ENCODE measurements at places on chromosomes 16 and 17. TPM values are rescaled to one million over a fixed set of nuclear protein-coding genes. Genes with fewer than 3 reads are reported as not detected.
A peak's percentile ranks its signal among the peaks of the same experiment; 100 is the strongest.

The TP53TG3F gene
- total RNA-seq, result not detected

The NPIPB4 gene
- 169 TPM for total RNA-seq

DNA sequence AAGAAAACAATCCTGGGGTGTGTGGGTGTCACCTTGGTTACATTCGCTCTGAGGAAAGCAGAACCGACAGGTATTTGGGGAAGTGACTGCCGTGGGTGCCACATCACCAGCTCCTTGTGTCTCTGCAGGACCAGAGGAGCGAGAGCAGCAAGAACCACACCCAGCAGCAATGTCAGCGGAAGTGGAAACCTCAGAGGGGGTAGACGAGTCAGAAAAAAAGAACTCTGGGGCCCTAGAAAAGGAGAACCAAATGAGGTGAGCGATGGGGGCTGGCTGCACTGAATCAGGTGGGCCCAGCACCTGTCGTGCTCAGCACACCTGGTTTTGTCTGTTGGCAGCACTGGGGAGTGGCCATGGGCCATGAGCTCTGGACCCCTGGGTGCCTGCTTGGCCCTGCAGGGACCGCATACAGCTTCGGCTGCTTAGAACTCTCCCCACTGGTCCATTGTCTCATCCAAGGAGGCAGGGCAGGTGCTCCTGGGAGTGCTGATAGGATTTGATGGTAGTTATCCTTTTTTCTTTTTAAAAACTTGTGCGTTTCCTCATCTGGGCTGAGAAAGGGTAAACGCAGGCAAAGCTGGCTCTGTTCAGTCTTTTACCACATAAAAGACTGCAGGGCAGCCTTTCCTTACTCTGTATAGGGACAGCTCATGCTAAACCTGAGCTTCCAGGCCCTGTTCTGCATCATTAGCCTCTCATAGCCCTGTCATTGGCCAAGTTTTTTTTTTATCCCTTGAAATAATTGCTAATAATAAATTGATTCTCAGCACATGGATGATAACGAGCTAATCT is 29.4 kb downstream of the HMOX2 start:
- peaks cover 62% of the 10 kb centered on the region for H3K4me1 ChIP-seq
- peak overlapping the region; percentile 98 for H3K27ac ChIP-seq
- DNase-seq, result peak; percentile 89
- H3K4me3 ChIP-seq, result peak overlapping the region; percentile 61

DNA sequence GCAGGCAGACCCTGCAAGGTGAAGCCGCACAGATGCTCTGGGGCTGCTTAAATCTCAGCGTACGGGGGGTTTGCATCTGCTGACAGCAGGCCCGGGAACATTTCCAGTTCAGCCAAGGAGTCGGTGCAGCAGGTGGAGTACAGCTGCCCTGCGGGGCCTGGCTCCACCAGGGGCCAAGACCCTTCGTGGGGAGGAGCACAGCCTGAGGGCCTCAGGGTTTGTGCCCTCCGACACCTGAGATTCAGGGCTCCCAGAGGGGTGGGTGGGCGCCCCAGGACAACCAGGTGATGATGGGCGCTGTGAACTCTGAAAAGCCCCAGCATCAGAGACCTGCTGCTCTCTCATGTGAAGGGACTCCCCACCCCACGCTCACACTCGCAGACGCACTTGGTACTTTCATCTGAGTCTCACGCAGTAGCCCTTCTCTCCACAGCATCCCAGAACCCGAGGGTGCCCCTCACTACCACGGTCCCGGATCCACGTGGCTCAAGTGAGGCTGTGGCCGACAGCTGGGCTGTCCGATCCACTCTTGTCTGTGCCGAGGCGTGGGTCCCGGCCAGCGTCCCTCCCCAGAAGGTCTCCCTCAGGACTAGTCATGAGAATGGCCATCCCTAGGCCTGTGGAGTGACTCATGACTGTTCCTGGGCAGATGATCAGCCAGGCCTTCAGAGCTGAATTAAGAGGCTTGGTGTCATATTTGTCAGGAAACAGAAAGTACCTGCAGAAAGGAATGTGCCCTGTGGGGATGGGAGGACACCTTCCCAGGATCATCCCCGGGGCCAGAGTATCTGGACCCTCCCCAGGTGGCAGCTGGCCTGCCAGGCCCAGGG is 29.6 kb downstream of the ACSF3 start:
- H3K27me3 ChIP-seq, result no peaks in the 10 kb centered on the region
- peaks cover 56% of the 10 kb centered on the region for H3K36me3 ChIP-seq
- peaks cover 38% of the 10 kb centered on the region for H3K4me1 ChIP-seq
- no peak for DNase-seq

- H3K4me3 ChIP-seq, result peak overlapping the region; percentile 94
- H3K27me3 ChIP-seq, result no peaks in the 10 kb centered on the region
- H3K36me3 ChIP-seq, result peaks cover 12% of the 10 kb centered on the region
- peak overlapping the region; percentile 95 for H3K27ac ChIP-seq
- DNase-seq, result peak; percentile 37
- peaks cover 28% of the 10 kb centered on the region for H3K4me1 ChIP-seq
Observed at GRCh38 chr16:50025537-50025931, 509 bp downstream of the CNEP1R1 start.

The GPT2 gene
- total RNA-seq, result 3.9 TPM

GRCh38 chr17:8885967-8886684 is 18.7 kb upstream of the PIK3R6 start:
- H3K27ac ChIP-seq, result peak overlapping the region; percentile 36
- peaks cover 3% of the 10 kb centered on the region for H3K4me1 ChIP-seq
- no peaks in the 10 kb centered on the region for H3K27me3 ChIP-seq
- peaks cover 52% of the 10 kb centered on the region for H3K36me3 ChIP-seq

All from activated CD4-positive, alpha-beta T cell treated with anti-CD3 and anti-CD28 coated beads, Interleukin-2, amount 10 ng/mL, durations not matched to agents 7 days and 5 days (primary cell).